ENCODE measurements at places on chromosomes 13 and 19.

GRCh38 chr19:17538684-17539237 lies 16.7 kb upstream of the COLGALT1 start:
- DNase-seq: no peak

DNA sequence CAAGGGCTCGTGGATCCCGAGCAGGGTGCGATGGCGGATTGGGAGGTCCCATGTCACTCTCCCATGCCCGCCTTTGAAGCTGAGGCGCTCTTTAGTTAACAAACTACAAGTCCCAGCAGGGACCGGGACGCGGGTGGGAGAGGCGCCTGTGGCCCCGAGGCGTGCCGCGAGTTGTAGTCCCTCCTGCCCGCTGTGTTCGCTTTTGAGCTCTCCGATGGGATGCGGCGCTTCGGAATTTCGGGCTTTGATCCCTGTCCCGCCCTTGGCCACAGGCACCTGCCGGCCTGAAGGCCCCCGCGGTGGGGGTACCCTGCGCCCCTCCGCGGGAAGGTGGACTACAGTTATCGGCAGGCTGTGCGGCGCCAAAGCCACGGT lies 11.0 kb downstream of the CYTH2 start:
- peak; percentile 73 for DNase-seq

- no peak for DNase-seq
Observed at GRCh38 chr13:72255908-72256307, 388.9 kb upstream of the DACH1 start.

GRCh38 chr19:2680808-2681207 lies 21.7 kb downstream of the GNG7 start:
- no peak for DNase-seq

GRCh38 chr19:51702103-51702824 lies 9.1 kb downstream of the SPACA6 start:
- peak; percentile 85 for DNase-seq

- no peak for DNase-seq
Observed at GRCh38 chr13:35711909-35712308, 235.4 kb upstream of the MAB21L1 start.

GRCh38 chr13:44040070-44040817 lies 160.5 kb downstream of the LACC1 start:
- no peak for DNase-seq

DNA sequence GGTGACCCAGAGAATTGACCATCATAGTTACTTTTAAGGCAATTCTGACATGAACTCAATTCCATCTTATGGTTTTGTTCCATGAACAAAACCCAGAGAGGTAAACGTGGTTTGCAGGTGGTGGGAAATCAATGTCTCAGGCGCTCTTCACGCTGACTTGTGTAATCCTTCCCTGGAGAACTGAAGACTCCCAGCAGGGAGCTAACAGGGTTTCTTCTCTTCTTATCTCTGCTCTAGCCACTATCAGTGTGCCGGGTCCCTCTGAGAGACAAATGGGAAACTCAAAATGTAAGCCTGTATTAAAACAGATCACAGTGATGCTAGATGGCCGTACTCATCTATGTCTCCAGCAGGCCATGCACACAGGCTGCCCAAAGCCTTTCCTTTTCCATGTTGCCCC lies 57.6 kb upstream of the ARGLU1 start:
- DNase-seq: no peak

- DNase-seq: no peak
Observed at GRCh38 chr13:76654263-76654662, 231.9 kb downstream of the KCTD12 start.

DNA sequence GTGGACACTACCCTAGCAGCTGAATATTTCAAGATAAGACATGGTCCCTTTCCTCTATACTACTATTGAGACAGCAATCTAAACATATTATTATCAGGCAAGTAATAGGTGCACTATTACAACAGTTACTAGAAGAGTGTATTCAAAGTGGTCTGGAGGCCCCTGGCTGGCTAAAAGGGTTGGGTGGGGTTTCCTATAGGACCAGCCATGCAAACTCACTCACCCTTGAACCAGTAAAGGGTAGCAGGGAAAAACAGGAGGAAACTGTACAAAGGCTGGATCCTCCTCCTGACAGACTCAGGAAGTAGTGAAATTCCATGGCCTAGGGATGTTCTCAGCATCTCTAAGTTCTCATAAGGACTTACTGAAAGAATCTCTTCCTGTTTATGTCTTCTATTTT lies 7.7 kb downstream of the SMAD9 start:
- no peak for DNase-seq

- peak; percentile 70 for DNase-seq
Observed at GRCh38 chr19:50567882-50568727, at the start of gene LRRC4B. TSS of gene LRRC4B (minus strand) at chr19:50568435. CDS start at chr19:50548838, 19,597 bp downstream.

DNA sequence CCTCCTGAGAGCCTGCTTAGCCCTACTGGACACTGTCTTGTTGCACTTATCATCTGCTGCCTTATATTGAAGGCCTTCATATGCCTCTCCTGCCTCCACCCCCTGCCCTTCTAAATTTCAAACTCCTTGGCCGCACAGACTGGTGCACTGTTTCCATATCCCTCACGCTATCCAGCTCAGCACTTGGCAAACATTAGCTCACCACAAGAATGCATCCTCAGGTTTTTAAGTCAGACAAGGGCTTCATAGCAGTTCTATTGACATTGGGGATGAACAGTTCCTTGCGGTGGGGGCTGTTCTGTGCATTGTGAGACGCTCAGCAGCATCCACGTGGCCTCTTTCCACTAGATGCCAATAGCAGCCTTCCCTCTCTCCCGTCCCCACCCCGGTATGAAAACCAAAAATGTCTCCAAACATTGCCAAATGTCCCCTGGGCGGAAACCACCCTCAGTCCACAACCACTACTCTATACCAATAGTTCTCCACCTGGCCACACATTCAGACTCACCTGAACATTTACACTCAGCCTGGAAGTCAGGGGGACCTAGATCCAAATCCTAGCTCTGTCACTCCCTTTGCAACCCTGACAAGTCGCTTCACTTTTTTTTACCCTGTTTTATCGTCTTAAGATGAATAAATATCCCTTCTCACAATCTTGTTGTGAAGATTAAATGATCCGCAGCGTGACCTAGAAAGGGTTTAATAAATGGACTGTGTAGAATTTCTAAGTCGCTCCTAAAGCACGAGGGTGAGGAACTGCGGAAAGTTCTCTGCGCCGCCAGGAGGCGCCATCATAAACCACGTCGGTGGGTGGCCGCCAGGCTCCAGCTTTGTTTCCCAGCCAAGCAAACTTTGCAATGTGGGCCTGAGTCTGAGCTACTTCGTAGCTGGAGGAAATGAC lies 3.6 kb upstream of the CEACAM3 start:
- DNase-seq: peak; percentile 54

GRCh38 chr13:40996426-40997092 lies 22.6 kb downstream of the ELF1 start:
- DNase-seq: no peak

GRCh38 chr19:12521996-12522395 lies 29.3 kb downstream of the ZNF564 start:
- no peak for DNase-seq

GRCh38 chr19:485583-486236 lies 10.6 kb upstream of the MADCAM1 start:
- peak; percentile 43 for DNase-seq

- DNase-seq: no peak
Observed at GRCh38 chr13:32036126-32036695, 4.6 kb downstream of the FRY start.

DNA sequence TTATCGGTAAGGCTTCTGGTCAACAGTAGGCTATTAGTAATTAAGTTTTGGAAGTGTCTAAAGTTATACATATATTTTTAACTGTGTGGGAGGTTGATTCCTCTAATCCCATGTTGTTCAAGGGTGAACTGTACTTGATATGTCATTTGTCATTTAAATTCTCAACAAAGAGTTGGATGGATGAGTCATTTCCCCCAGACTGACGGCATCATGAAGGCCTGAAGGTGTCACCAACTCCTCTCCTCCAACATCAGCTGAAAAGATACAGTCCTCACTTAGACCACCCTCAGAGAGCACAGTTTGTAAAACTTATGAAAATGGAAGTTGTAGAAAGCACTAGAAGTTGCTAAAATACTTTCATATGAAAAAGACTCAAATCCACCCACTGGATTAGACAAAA lies 48.8 kb downstream of the DCLK1 start:
- DNase-seq: no peak

- peak; percentile 29 for DNase-seq
Observed at GRCh38 chr19:7522923-7523667, 671 bp downstream of the MCOLN1 start.

- DNase-seq: peak; percentile 52
Observed at GRCh38 chr19:45245334-45245787, at the start of gene EXOC3L2. TSS of gene EXOC3L2 (minus strand) at chr19:45245407. CDS start at chr19:45239045, 6,362 bp downstream.

DNA sequence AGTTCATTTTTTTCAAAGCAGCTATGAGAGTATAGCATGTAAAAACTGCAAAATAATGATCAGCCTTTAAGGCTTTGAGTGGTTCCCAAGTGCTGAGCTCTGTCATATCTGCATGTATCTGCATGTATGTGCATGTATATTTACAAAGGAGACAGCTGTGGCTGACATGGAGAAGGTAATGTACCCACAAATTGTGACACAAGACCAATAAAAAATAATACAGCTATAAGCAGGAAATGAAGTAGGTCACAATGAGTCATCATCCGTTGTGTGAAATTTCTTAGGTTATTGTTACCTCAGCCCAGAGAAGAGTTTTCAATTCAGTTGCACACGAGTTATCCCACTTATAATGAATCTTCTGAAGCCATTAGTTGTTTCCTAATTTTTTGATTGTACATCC lies 60.9 kb upstream of the MED4 start:
- DNase-seq: no peak

- no peak for DNase-seq
Observed at GRCh38 chr19:7971553-7972520, 28.4 kb upstream of the TIMM44 start.

- peak; percentile 55 for DNase-seq
Observed at GRCh38 chr19:38425810-38426466, at the start of gene RASGRP4. TSS of gene RASGRP4 (minus strand) at chr19:38426219. CDS start at chr19:38426091, 128 bp downstream.

Measured in femur (tissue), 1 donor.